Spinal cord (tissue), 10 donors: ENCODE measurements at places on chromosomes 1 and 21. TPM values are rescaled to one million over a fixed set of nuclear protein-coding genes. Genes with fewer than 3 reads are reported as not detected.

HRNR gene
- not detected for total RNA-seq

SLC37A1 gene
- total RNA-seq, result 16.6 TPM

PTPRC gene
- 9.0 TPM for total RNA-seq

TUFT1 gene
- 6.3 TPM for total RNA-seq

- DNase-seq, result no peak
These were observed 102.3 kb downstream of the LACTBL1 start for GRCh38 chr1:22870201-22870871.

DNA sequence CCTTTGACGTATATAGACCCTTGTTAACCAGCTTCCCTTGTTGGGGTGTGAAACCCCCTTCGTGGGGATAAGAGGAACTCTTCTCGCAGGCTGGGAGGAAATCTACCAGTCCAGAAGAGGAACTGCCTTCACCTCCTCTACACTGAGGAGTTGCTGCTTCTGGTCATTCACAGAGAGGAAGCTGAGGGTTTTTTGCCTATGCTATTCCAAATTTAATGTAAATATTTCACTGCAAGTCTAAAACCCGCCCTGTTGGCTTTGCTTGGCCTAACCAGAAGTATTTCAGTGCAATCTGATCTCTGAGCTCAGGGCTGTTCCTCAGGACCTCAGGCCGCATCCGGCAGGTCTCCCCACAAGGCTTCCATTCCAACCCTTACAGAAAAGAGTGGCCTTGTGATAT is 150.1 kb downstream of the HIVEP3 start:
- DNase-seq, result no peak

DNA sequence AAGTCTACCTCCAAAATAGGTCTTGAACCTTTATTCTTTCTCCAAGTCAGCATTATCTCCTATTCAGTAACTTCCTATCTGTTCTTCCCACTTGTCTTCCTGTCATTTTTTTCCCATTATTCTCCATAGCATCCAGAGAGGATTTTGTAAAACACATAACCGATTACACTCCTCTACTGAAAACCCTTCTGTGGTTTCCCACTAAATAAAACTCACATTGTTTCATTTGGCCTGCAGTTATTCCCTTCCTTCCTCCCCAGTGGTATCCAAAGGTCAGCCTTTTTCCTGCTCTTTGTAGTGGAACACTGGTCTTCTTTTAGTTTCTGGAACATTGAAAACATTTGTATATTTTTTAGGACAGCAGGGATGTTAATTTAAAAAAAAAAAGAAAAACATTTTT is 266.0 kb downstream of the GPR52 start:
- no peak for DNase-seq

- DNase-seq, result no peak
These were observed 4.5 kb downstream of the EFNA3 start for GRCh38 chr1:155083052-155083541.

GRCh38 chr1:11648039-11648438 is 6.2 kb downstream of the FBXO2 start:
- no peak for DNase-seq

- no peak for DNase-seq
These were observed 28.0 kb downstream of the GRIK3 start for GRCh38 chr1:37006132-37006868.

DNA sequence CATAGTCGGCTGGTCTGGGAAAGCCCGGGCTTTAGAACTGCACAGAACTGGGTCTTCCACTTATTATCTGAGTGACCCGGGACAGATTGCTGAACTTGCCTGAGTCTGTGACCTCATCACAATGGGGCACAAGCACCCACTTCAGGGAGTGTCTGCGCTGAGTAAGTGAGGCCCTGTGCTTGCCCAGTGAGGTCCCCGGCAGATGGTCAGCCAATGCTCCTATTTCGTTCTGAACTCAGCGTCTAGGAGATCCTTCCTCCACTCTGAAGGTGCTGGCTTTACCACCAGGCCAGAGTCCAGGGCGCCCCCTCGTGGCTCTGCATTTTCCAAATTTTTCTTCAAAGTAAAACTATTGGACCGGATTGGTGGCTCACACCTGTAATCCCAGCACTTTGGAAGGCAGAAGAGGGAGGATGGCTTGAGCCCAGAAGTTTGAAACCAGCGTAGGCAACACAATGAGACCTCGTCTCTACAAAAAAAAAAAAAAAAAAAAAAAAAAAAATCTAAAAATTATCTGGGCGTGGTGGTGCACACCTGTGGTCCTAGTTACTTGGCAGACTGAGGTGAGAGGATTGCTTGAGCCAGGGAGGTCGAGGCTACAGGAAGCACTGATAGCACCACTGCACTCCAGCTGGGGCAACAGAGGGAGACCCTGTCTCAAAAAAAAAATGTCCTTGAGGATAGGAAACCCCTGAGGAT is 61.7 kb downstream of the FCRL5 start:
- no peak for DNase-seq
